ENCODE measurements at places on chromosomes 5 and 9. TPM values are rescaled to one million over a fixed set of nuclear protein-coding genes. Genes with fewer than 3 reads are reported as not detected.

DNA sequence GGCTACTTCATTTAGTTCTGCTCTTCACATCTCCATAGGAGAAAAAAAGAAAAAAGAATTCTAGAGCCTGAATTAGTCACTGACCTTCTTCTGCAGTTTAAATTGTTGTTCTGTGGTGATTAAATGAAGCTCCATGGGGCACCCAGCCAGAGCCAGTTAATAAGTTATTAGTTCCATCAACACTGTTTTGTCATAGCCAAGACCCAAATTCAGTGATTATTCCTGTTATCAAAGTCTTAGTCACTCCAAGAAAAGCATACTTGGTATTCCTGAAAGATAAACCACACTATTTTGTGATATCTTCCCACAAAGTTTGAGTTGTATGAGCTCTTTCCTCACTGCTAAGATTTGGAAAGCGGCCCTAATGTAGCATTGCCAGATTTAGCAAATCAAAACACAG, 134.8 kb upstream of the RGMB start:
- DNase-seq, result no peak

- DNase-seq, result no peak
These were observed 68.5 kb downstream of the CFAP77 start for GRCh38 chr9:132478353-132479050.

GRCh38 chr5:80206282-80206681, 49.6 kb downstream of the SERINC5 start:
- DNase-seq, result peak; percentile 32

DNA sequence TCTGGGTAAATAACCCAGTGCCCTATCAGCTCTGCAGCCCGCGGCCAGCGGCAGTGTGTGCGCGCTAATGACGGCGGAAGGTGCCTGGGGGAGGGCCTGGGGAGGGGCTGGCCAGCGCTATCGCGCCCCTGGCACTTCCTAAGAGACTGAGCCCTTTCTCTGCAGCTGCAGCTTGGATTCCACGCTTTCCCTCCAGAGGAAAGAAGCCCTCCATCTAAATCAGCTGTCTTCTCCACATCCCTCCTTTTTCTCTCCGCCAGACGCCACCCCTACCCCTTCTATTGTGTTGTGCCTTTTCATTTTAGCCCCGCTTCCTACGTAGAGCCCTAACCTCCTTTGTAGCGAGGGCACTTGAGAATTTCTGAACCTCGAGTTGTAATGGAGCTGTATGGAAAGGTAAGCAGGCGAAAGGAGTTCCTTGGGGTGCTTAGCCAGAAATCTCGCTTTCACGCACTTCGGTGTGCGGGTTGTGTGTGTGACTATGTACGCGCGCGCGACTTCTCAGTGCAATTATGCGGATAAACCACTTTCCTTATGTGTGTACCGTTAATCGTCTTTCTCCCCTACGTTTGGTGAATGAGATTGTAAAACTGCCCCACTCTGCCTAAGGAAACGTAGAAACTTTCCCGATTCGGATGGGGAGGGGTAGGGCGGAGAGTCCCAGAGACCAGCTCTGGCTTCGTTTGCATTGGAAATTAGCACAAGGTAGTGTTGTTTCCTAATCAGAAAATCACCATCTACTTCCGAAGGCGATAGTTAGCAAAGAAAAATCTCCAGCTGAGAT, 664 bp upstream of the RAB3C start:
- DNase-seq, result peak; percentile 23

DNA sequence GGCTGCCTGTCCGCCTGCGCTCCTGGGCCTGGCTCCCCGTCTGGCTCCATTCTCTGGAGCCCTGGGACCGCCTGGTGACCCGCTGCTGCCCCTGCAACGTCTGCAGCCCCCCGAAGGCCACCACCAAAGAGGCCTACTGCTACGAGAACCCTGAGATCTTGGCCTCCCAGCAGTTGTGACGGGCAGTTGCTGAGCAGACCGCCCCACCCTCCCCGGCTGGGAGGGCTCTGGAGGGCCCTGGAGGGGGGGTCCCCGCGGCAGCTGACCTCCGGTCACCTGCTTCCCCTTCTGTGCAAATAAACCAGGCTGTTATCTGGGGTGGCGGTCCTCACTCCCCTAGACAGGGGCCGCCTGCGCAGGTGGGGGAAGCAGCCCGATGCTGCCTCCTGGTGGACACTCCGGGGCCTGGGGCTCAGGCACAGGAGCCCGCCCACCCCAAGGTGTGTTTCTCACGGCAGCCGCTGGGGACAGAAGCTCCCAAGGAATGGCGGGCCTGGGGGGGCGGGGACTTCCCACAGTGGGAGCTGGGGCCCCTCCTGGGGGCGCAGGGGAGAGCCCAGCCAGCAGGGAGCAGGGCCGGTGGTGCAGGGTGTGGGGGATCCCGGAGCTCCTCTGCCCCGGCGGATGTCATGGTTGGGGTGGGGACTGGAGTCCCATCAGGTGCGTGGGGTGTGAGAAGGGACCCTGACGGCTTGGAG, 4.7 kb upstream of the TUBB4B start:
- peak; percentile 96 for DNase-seq

- peak; percentile 63 for DNase-seq
These were observed 518 bp downstream of the SPRY4 start for GRCh38 chr5:142324136-142324870.

DNA sequence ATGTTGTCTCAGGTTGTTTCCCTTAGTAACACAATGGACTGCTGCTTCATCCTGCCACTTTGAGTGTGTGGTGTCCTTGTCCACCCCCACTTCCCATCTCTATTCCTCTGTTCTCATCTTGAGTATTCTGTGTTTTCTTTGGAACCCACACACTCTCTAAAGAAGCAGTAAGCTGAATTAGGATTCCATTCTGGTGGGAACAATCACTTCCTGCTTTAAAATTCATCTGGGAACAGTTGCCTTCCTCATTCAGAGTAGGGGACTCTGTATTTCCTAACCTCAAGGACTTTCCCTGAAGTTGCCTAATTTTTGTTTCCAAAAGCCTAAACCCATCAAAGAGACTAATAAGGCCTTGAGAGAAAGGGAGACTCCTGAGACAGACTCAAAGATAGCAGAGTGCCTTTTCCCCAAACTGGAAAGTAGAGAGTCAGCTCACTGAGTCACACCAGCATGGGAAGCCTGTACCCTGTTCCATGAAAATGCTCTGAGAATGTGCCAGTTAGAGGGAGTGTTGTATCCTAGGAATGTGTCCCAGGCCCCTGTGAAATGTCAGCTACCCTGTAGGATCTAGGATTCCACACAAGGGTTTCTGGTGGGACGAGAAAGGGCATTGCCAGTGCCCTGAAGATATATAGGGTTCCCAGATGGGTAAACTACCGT, 63.6 kb downstream of the CCDC192 start:
- no peak for DNase-seq

- no peak for DNase-seq
These were observed 81.9 kb downstream of the ADAMTS12 start for GRCh38 chr5:33809936-33810335.

GRCh38 chr5:152349683-152350526, 55.2 kb downstream of the NMUR2 start:
- DNase-seq, result peak; percentile 74

GRCh38 chr9:121154782-121155181, 46.9 kb downstream of the RAB14 start:
- DNase-seq, result peak; percentile 31

DNA sequence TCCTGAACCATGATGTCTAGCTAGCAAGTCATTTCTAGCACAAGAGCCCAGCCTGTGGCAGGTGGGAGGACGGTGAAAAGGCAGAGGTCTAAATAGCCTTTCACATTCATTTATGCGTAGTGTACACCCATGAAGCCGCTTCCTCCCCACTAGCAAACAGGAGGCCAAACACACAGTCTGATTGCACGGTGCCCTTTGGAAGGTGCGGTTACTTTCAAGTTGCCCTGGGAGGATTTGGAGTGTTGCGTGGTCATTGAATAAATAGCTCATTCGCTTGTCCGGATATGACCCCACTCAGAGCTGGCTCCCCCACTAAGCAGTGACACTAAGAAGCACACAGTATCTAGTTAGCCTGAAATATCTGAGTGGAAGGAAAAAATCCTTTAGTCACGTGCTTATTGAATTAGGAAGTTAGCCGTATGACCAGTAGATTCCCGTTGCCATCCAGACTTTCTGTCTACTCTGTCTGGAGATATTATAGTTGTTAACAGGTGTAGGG, 664 bp upstream of the ARSB start:
- DNase-seq, result peak; percentile 57

DNA sequence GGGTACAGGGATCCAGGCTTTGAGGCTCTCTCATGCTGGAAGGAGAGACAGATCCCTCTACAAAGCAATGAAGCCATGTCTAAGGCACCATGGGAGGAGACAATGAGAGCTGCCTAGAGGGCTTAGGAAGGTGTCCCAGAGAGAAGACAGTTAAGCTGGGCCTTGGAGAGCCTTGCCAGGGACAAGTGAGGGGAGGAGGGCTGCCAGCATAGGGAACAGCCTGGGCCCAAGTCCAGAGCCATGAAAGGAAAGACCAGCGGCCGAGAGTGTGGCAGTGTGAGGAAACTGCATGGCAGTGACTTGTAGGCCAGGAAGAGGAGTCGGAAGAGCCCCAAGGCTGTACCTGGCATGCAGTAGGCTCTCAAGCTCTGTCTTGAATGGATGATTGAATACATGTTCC, 88.5 kb downstream of the PSD2 start:
- DNase-seq, result no peak

DNA sequence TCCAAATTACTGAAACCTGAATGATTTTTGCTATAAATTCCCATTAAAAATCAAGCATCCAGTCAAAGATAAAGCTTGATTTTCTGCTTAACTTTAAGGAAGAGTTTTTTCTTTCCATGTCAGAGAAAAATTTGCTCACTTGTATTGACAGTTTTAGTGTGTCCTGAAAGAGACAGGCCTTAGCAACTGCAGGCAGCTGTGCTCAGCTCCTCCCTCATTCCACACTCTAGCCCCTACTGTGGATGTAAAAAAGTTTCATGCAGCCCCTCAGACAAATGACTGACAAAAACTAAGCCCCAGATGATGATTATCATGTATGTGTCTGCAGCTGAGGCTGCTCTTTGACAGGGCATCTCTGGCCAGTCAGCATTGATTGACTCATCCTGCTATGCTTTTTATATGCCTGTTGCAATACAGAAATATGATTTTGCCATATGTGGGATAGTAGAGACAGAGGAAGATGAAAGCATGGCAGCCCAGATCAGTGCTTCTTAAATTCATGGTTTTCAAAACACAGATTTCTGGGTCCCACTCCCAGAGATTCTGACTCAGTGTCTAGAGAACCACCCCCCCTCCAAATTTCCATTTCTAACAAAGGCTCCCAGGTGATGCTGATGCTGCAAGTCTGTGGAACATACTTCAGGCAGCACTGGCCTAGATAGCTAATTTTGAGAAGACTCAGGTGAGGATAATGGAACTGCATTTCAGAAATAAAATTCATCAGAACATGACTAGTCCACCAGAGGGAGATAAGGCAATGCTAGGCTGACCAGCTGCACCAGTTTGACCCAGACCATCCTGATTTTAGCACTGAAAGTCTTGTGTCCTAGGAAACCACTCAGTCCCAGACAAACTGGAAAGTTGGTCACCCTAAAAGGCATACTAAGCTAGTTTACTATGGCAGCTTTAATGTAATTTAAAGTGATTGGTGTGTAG, 298.7 kb upstream of the KCNN2 start:
- DNase-seq, result no peak

DNA sequence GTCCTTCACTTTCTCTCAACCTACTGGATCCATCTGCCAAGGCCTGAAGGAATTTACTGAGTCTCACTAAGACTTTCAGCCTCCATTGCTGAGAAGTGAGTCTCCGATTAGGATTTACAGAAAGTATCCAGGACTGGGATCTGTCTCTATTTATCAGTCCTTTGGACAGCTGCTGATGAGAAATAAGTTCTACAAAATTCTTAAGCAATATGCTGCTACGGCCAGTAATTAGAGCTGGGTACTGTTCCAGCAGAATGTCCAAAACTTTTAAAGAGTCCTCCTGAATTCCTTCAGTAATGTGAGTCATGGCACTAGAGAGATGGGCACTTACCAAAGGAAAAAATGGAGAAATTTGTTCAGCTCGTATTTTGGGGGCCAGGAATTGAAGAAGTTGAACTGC, 5.9 kb downstream of the TEX10 start:
- no peak for DNase-seq

- DNase-seq, result no peak
These were observed 47.4 kb downstream of the GOLPH3 start for GRCh38 chr5:32126691-32127090.

- no peak for DNase-seq
These were observed 1.5 kb upstream of the B4GALT7 start for GRCh38 chr5:177598477-177598876.

- no peak for DNase-seq
These were observed 4.9 kb downstream of the IRX2 start for GRCh38 chr5:2746561-2747032.

DNA sequence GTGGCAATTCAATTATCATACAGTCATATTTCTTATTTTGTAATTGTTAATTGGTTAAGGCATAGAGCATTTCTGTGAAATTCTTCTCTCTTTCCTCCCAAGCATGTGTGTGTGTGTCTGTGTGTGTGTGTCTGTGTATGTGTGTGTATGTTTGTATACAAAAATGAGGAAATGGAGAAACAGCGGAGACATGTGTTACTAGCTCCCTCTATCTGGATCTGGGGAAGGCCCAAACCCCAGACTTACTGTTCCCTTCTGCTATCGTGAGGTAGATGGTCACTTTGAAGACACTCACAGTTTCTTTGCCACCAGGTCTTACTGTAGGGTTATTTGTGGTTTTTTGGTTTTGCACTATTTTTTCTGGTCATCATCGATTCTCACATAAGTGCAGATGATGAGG, 11.4 kb upstream of the C5orf63 start:
- DNase-seq, result no peak

- peak; percentile 23 for DNase-seq
These were observed 204.8 kb downstream of the SPATA31A6 start for GRCh38 chr9:42388146-42388690.

DNA sequence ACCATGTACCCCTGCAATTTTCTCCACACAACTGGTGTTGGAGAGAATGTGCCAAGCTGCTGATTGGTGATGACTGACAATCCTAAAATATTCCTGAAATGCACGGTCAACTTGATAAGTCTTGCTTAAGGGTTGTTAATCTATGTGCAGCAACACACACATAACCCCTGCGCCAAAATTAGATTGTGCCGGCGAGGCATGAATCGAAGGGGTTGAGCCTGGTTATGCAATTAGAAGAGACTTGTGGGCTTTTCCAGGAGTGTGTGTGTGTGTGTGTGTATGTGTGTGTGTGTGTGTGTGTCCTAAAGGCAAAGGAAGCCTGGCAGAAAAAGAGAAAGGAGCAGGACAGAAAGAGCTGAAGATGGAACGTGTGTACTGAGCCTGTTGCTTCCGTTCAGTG, 22.3 kb downstream of the IRX2 start:
- DNase-seq, result no peak

GRCh38 chr5:68265822-68266395, 50.4 kb downstream of the PIK3R1 start:
- no peak for DNase-seq

- no peak for DNase-seq
These were observed 181.7 kb downstream of the BNC2 start for GRCh38 chr9:16688814-16689213.

Gene NOXA1
- total RNA-seq, result 7.2 TPM

Gene SLCO4C1
- total RNA-seq, result 20.5 TPM

Gene ATG10
- 11.8 TPM for total RNA-seq

Gene C9orf43
- 0.53 TPM for total RNA-seq

Gene LMX1B
- total RNA-seq, result not detected

Gene SHOC1
- 0.37 TPM for total RNA-seq

Gene HCN1
- 0.64 TPM for total RNA-seq

Gene HAVCR1
- 9.5 TPM for total RNA-seq

Gene P4HA2
- total RNA-seq, result 139 TPM

Gene NEUROG1
- not detected for total RNA-seq

Gene SPATA31D4
- not detected for total RNA-seq

Gene LVRN
- total RNA-seq, result 0.43 TPM

Gene GNA14
- 1.5 TPM for total RNA-seq

Gene PPP2R2B
- total RNA-seq, result 4.4 TPM
